ENCODE measurements at places on chromosomes 12 and 14. TPM values are rescaled to one million over a fixed set of nuclear protein-coding genes. Genes with fewer than 3 reads are reported as not detected.

The INSM2 gene
- total RNA-seq: not detected

The AREL1 gene
- 39.3 TPM for total RNA-seq

The ACVR1B gene
- 5.7 TPM for total RNA-seq

The SLC5A8 gene
- total RNA-seq: not detected

The CHD8 gene
- 58.9 TPM for total RNA-seq

The OSBPL8 gene
- total RNA-seq: 48.0 TPM

The SVOP gene
- not detected for total RNA-seq

The KLRC4 gene
- not detected for total RNA-seq

The SYNJ2BP gene
- 25.5 TPM for total RNA-seq

The BCL2L14 gene
- not detected for total RNA-seq

The TRPV4 gene
- 1.1 TPM for total RNA-seq

The ZNF891 gene
- total RNA-seq: 0.56 TPM

The OR6C2 gene
- not detected for total RNA-seq

The COX8C gene
- total RNA-seq: not detected

The CEP170B gene
- total RNA-seq: 3.6 TPM

The SERPINA9 gene
- under 0.01 TPM for total RNA-seq

The SLC10A1 gene
- not detected for total RNA-seq

The KRT5 gene
- not detected for total RNA-seq

The PLEK2 gene
- 2.5 TPM for total RNA-seq

The IL23A gene
- not detected for total RNA-seq

The CRIP2 gene
- 18.1 TPM for total RNA-seq

The SLC7A7 gene
- 1.4 TPM for total RNA-seq

The NEUROD4 gene
- total RNA-seq: not detected

The RPL10L gene
- not detected for total RNA-seq

The SMAGP gene
- 15.6 TPM for total RNA-seq

The TSHR gene
- total RNA-seq: not detected

The PRB2 gene
- not detected for total RNA-seq

The CELA1 gene
- not detected for total RNA-seq

The OR6C1 gene
- not detected for total RNA-seq

The NEDD1 gene
- 48.0 TPM for total RNA-seq

The ABHD12B gene
- 0.18 TPM for total RNA-seq

The ARL6IP4 gene
- 205 TPM for total RNA-seq

The NPAS3 gene
- not detected for total RNA-seq

The NRL gene
- 0.18 TPM for total RNA-seq

The KRT8 gene
- 14.2 TPM for total RNA-seq

The NXPH4 gene
- total RNA-seq: 0.56 TPM

The CCND2 gene
- total RNA-seq: 2.8 TPM

The APOF gene
- total RNA-seq: not detected

The PZP gene
- total RNA-seq: not detected

The OTX2 gene
- total RNA-seq: not detected

The MFAP5 gene
- total RNA-seq: 0.90 TPM

The DEPDC4 gene
- 0.72 TPM for total RNA-seq

The DBX2 gene
- not detected for total RNA-seq

The POTEG gene
- total RNA-seq: not detected

The PUS7L gene
- total RNA-seq: 44.8 TPM

The FIGNL2 gene
- total RNA-seq: under 0.01 TPM
